Activated CD8-positive, alpha-beta memory T cell treated with anti-CD3 and anti-CD28 coated beads for 48 hours (primary cell): ENCODE measurements at places on chromosomes 1 and 21.

- DNase-seq = no peak
Observed at GRCh38 chr1:183210681-183211080, 24.6 kb downstream of the LAMC2 start.

GRCh38 chr21:23695443-23695842 is 1911.8 kb downstream of the MRPL39 start:
- DNase-seq = no peak

- no peak for DNase-seq
Observed at GRCh38 chr1:154548028-154548427, 10.4 kb downstream of the UBE2Q1 start.

- no peak for DNase-seq
Observed at GRCh38 chr1:197924516-197925123, 7.4 kb downstream of the LHX9 start.

DNA sequence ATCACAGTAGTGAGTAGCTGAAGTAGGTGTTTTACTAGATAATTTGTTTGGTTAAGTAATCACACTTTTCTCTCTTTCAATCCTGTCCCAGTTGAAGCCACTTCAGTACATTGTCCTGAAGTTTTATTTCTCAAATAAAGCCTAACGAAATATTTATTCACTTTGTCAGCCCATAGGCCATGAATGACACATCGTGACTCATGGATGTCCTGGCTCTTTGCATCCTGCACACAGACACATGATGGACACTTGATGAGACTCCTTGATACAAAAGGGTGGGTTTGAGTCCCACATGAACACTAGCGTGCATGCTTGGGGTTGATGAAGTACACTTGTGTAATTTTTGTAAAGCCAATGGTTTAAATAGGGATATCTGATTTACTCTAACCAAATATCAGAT is 22.7 kb upstream of the LAMC2 start:
- no peak for DNase-seq

- DNase-seq = no peak
Observed at GRCh38 chr1:51565009-51565408, 45.9 kb upstream of the EPS15 start.

- no peak for DNase-seq
Observed at GRCh38 chr21:31493350-31493880, 149.4 kb upstream of the TIAM1 start.

DNA sequence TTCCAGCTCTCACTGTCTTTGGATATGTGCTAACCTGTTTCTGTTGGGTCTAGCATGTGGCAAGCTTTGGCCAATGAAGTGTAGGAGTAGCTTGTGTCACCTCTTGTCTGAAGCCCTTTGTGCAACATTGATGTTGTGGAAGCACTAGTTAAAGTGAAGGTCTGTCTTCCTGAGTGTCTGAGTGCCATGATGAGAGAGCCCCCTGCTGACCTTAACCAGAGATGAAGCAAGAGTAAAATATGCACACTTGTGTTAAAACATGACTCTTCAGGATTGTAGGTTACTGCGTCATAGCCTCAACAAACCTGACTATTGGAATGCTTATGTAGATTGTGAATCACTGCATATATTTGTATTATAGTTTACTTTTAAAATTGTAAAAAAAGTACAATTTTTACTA is 103.7 kb downstream of the NCAM2 start:
- DNase-seq = no peak

- no peak for DNase-seq
Observed at GRCh38 chr1:108767115-108767514, 20.6 kb downstream of the STXBP3 start.

DNA sequence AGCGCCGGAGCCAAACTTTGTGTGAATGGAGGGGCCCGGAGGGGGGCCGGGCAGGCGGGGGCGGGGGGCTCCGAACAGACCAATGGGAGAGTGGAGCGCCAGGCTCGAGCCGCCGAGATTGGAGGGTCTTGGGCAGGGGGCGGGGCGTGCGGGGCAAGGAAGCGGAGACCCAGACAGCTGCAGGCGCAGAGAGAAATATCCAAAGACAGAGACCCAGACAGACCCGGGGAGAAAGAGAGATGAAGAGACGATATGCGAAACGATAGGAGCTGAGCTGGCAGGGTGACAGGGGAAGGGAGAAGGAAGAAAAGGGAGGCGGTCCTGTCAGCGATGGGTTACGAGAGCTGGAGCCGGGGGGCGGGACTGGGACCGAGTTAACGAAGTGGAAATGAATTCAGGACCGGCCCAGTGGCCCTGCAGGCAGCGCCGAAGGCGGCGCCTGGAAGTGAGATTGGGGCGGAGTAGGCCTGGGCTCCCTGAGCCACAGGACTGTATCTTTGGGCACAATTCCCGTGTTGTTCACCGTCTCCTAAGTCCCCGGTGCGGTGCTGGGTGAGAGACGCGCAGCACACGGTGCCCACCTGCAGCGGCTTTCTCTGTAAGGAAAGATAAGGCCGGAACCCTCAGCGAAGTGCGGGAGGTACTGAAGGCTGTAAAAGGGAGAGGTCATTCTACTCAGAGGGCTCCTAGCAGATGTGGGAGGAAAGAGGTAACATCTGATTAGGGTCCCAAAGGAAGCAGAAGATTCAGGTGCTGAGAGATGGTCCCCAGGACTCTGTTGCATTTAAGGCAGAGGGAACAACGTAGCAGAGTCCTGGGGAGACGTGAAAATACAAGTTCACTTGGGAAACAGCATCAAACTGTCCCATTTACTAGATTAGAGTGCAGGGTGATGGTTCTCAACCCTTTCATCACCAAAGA is 543 bp upstream of the KCNJ10 start:
- peak; percentile 26 for DNase-seq

DNA sequence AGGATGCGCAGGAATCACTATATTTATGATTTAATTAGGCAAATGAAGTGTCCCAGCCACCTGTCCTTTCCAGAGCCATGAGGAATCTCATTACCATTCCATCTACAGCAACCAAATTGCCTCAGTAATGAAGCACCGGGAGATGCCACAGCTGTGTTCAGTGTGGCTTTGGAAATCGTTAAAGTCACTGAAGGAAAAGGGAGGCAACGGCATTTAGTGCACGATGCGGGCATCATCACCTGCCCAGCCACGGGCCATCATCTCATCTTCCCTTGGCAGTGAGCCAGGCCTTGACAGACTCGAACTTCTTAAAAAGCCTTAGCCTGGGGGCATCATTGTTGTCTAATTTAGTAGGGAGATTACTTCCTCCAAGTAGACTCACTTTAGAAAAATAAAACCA is 67.8 kb downstream of the CNIH3 start:
- no peak for DNase-seq

DNA sequence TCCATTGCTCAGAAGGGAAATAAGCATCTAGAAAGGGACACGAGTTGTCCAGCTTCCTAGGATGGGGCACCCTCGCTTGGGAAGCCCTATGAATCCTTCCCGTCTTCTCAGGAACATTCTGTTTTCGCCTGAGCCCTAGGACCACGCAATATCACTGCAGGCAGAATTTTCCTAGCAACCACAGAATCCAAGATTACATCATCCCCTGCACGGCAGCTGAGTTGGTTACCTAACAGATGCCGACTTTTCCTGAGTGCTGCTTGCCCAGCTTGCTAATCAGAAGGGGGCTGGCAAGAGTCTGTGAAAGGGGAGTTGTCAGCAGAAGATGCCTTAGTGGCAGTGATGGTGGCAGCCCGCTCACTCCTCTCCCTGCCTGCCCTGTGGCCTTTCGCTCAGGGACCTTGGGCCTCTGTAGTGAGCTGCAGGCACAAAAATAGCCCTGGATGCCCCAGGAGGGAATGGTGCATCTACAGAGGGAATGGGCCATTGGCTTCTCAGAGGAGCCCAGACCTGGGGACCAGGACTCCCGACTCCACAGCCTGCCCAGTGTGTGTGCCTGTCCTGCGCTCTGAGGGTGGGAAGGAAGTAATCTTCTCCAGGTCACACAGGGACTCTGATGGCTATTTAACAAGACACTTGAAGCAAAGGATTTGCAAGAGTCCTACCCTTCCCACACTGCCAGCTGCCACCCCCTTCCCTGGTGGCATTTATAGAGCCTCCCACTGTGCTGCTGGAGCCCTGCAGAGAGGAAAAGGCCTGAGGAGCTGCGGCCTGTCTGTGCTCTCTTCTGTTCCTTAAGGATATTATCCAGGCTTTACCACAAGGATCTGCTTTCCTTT is 28.9 kb upstream of the CLSTN1 start:
- no peak for DNase-seq

GRCh38 chr21:38716942-38717341 is 88.8 kb upstream of the ETS2 start:
- DNase-seq = no peak

- no peak for DNase-seq
Observed at GRCh38 chr1:111334169-111334568, 43.5 kb downstream of the CHIA start.

DNA sequence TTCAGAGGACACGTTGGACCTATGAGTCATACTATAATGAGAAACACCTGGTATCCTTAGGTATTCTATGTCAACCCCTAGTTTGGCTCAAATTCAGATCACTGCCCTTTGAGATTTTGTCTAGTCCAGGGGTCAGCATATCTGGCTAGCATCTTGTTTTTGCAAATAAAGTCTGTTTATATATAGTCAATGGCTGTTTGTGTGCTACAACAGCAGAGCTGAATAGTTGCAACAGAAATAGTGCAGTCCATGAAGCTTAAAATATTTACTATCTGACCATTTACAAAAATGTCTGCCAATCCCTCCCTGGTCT is 48.5 kb upstream of the EDEM3 start:
- DNase-seq = no peak

DNA sequence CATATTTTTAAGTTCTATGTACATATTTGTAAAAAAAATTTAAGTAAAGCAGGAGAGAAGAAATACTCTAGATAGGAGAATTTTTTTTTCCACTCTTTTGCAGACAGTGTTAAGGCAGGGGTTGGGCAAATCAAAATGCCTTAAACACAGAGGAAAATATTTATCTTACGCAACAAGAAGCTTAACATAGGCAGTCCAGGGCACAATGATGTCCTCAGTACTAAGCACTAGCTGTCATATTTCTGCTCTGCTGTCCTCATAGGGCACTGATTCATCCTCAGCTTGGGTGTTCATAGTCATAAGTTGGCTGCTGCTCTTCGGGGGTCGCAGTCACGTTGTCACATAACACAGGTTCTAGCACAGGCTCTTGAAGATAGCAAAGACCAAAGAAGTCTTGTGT is 247.4 kb downstream of the PTBP2 start:
- no peak for DNase-seq

DNA sequence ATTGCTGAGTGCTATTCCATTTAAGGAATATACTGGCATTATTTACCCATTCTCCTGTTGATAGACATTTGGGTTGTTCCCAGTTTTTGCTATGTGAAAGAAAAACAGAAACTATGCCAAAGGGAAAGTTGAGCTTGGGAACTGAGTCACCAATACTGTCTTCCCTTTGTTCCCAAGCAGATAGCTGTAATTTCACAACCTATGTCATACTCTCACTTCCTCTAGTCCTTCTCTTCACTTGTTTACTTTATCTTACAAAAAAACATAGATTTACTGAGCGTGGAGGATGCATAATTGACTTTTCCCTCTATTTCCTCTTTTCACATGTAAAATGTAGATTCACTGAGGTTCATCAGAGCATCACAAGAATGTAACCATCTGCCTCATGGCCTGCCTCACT is 32.4 kb upstream of the PGBD5 start:
- DNase-seq = no peak

GRCh38 chr1:42739753-42740700 is at the start of gene CLDN19:
Gene CLDN19 (minus strand): TSS chr1:42740236. CDS start chr1:42740063, 173 bp downstream.
- no peak for DNase-seq

DNA sequence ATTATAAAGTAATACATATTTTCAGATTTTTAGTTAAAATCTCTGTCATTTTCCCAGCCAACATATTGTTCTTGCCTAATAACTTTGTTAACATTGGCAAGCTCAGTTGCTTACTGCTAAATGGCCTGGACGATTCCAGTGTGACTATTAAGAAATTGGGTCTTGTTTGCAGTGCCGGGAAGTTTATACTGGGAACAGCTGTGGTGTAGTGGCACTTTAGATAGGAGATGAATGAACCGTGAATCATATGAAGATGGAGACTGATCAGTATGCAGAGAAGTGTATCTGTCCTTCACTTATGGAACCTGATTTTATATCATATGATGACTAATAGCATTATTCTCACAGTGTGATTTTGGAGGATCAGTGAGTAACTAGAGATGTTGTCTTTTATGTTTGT is 3.3 kb downstream of the CHRM3 start:
- DNase-seq = no peak

DNA sequence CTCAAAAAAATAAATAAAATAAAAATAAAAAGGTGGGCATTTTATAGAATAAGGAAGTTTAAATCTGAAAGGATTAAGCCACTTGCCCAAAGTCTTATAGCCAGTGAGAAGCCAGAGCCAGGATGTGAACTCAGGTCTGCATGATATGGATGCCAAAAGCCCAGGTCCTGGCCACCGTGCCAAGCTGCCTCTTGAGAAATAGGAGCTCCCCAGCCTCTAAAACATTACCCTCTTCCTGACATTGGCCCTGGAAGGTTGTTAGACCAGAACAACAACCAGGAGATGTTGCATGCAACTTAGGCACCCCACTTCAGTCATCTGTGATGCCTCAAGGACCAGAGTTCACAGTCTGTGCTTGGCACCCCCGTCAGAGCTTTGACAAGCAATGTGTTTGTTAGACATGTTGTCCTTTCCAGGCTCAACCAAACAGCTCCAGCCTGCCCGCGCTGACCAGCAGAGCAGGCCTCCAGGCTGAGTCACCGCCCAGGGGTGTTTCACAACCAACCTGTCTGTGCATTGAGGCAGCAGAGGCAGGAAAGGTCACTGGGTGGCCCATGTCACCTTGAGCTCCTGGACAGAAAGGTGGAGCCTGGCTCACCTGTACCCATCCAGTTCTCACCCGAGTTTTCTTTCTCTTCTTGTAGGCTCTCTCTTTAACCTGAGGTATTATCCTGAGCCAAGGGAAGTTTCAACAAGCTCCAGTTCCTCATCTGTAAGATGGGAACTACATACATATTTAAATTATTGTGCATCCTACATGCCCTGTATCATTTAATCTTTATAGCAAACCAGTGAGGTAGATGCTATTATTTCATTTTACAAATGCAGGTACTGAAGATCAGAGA is 14.9 kb upstream of the MED18 start:
- DNase-seq = no peak

GRCh38 chr1:221664253-221664652 is 77.6 kb downstream of the DUSP10 start:
- DNase-seq = no peak

DNA sequence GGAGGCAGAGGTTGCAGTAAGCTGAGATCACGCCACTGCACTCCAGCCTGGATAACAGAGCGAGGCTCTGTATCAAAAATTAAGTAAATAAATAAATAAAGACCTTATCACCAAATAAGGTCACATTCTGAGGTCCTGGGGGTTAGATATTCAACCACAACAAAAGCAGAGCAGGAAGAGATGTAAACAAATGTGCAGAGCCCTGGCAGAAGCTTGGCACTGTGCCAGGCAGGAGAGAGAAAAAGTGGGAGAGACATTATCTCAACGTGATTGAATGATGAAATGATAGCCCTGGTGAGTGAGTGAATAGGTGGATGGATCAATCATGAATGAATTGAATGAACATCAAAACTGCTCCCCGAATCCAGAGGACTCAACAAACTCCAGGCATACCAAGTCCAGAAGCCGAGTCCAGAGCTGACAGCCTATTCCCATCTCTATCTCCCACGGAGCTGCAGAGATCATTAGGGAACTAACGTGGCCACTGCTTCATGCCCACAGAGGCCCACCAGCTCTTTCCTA is 150.7 kb downstream of the TOMM20 start:
- no peak for DNase-seq
